ENCODE measurements at places on chromosomes 7 and 10.

DNA sequence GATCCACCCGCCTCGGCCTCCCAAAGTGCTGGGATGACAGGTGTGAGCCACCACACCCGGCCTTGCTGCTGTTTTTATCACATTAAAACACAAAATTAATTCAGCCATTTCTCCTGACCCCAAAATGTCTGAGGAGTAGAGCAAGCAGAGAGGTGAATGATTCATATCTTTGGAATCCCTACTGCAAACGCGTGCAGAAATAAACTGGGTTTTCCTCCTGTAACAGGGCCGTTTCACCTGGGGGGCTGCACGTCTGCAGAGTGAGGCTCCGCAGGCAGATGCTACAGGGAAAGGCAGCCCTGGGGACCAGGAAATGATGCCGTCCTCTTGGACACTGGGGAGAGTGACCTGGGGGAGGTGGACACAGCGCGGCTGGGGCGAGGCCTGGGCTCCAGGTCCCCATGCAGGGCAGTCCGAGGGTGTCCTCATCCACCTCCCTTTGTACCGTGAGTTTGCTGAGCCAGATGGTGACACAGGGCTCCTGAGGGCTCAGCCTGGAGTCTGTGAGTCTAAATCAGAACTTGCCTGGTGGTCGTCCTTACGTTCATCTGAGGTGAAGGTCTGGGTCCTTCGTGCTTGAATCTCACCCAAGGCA, 41.9 kb downstream of the PDGFA start:
- DNase-seq, result no peak

- peak; percentile 67 for DNase-seq
Observed at GRCh38 chr7:94289071-94289470, 105.6 kb upstream of the COL1A2 start.

GRCh38 chr10:77422491-77423338, 214.9 kb downstream of the KCNMA1 start:
- no peak for DNase-seq

- no peak for DNase-seq
Observed at GRCh38 chr10:20004087-20004523, 187.9 kb downstream of the PLXDC2 start.

DNA sequence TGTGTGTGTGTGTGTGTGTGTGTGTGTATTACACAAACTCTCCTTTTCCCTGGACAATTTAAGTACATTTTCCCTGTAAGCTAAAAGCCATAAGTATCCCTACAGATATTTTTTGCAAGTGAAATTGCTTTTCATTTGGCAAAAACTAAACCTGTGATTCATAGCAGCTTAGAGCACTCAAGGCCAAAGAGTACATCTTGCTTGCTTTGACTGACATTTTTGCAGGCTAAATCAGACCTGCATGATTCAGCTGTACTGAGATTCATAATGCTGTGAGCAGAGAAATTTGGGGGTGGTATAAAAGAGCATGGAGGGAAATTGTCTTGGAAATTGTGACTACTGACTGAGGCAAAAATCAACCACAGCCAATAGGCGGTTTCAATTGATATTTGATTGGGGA, 500.4 kb downstream of the GFRA1 start:
- DNase-seq, result no peak

- no peak for DNase-seq
Observed at GRCh38 chr7:13910805-13911551, 78.5 kb downstream of the ETV1 start.

GRCh38 chr10:55141892-55142291, 340.9 kb upstream of the PCDH15 start:
- DNase-seq, result no peak

- no peak for DNase-seq
Observed at GRCh38 chr7:91953618-91954017, 13.0 kb downstream of the AKAP9 start.

GRCh38 chr7:24572016-24572392, 1.2 kb upstream of the PALS2 start:
- no peak for DNase-seq

DNA sequence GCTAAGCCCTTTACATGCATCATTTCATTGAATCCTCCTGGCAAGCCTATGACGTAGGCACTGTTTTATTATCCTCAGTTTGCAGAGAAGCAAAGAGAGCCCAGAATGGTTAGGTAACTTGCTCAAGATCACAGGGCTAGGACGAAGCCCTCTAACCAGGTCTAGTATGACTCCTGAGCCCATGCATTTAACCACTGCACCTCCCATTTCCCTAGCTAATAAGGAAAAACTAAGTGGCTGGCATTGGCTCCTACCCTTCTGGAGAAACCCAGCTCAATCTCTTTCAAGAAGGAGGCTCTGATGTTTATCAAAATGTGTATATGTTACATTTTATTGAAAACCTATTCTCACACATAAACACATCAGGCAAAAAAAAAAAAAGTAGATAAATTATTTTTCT, 19.8 kb downstream of the MYOF start:
- no peak for DNase-seq

DNA sequence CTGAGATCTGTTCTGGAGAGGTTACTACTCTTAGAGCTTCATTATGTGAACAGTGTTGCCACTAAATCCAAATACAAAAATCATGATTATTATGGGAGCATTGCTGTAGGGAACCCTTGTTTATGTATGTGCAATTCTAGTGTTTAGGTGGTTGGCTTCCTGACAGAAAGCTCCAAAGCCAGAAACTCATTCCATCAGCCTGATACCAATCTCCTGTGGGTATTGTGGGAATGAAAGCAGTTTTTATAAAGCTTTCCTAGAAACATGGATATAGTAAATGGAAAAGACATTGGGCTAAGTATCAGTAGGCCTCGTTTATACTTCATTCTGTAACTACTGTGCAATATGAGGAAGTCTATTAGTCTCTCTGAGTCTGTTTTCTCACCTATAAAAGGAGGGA, 6.4 kb downstream of the SDK1 start:
- no peak for DNase-seq

DNA sequence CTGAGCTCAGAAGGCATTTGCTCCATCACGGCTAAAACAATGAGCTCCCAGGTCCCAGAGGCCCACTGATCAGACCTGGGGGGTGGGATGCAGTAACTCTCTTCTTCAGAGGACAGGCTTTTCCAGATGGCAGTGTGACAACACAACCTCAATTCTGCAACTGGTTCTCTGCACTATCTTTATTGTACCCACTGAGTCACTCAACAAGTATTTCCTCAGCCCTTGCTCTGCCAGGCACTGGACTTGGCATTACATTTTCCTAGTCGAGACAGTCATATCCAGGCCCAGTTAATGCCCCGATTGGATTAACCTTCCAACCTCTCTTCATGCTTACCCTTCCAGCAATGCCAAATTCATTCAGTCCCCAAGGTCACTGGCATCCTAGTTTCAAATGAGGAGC, 72.6 kb downstream of the JAZF1 start:
- no peak for DNase-seq

DNA sequence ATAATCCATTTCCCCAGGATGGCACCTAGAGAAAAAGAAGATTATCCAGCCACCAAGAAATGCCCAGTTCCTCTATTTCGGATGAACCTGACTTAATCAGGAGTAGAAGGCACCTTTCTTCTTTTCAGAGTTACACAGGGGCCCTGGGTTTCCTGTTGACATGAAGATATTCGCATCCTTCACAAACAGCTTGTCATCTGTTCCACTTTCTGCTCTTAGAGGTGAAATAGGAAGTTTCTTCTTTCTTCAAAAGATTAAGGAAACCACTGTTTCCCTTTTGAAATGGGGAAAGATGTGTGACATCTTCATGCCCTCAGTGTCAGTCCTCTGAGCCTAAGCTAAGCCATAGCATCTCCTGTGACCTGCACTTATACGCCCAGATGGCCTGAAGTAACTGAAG, 39.1 kb upstream of the RAB18 start:
- no peak for DNase-seq

DNA sequence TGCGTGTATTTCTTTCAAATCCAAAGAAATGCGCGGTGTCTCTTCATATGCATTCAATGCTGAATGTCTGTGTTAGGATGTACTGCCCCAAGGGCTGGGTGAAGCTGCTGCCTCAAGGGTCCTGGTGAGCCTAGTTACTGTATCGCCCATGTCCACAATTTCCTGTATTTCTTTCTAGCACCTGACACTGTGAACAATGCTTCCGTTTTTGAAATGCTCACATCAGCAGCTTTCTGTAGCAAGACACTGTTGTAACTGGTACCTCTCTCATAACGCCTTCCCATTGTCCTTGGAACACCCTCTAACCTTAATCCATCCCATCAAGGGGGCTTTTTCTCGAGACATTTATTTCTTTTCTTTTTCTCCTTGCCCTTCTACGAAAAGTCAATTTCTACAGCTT, 25.1 kb downstream of the NRP1 start:
- no peak for DNase-seq

DNA sequence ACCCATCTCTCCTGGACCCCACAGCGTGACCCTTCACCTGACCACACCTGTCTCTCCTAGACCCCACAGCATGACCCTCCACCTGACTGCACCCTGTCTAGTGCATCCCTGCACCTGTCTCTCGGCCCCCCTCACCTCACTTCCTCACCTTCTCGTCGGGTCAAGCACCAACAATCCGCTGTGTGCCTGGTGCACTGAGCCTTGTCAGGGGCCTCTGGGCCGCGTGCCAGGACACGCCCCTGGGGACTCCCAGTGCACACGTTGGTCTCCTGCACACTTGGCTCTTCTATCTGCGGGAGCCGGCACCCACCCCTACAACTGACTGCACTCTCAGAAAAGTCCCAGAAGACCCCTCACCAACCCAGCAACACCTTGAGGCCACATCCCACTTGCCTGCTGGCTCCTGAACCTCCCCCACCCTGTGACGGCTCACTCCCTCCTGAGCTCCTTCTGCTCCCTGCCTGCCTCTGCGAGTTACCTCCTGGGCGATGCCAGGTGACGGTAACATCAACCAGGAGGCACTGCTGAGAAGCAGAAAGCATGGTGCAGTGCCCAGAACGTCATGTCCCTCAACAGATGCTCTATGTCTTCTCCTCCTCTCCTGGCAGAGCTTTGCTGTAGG, 147.6 kb downstream of the DIP2C start:
- DNase-seq, result peak; percentile 95

DNA sequence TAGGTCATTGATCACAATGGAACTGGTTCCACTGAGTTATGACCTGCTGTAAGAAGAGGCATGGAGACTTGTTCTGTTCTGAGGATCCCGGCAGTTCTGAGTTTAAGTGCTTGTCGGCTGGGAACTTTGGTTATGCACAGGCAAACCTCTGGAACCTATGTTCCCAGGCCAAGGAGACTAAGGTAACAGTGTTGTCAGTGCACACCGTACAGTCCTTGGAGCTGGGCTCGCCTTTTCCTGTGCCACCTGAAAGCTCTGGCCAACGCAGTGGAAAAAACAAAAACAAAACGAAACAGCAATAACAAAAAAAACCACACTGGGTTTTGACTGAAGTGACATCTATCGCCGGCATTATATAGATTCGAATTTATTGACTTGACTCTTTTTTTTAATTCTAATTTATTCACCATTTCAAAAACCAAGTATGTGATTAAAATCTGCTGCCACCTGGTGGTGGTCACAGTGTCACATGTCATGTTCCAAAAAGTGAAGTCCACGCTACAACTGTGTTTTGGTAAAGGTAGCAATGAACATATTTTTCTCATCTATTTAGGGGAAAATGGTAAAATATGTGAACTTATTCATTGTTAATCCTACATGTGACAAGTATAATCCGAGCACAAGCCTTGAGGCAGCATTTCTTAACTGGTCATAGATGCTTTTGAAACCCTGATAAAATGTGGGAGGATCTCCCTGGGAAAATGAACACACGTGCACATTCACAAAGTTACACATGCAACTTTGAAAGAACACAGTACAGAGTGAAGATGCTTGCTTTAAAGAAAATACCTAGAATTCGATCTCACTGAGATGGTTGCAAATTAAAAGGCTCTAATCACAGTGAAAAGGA, 113.8 kb upstream of the PPP2R2D start:
- DNase-seq, result peak; percentile 64

Data from cerebellar cortex (tissue), 1 donor.